ENCODE measurements at places on chromosomes 5 and 9. TPM values are rescaled to one million over a fixed set of nuclear protein-coding genes. Genes with fewer than 3 reads are reported as not detected.

The ARHGEF37 gene
- total RNA-seq = 1.3 TPM

The NUP188 gene
- total RNA-seq = 81.1 TPM

The GPR150 gene
- 0.29 TPM for total RNA-seq

The ZNF169 gene
- total RNA-seq = 8.6 TPM

The RIMOC1 gene
- 47.0 TPM for total RNA-seq

The ADAMTS2 gene
- total RNA-seq = 2.6 TPM

The FREM1 gene
- total RNA-seq = 21.0 TPM

The TPM2 gene
- 227 TPM for total RNA-seq

The SH3TC2 gene
- total RNA-seq = 0.27 TPM

The TSSK1B gene
- not detected for total RNA-seq

The OBP2B gene
- total RNA-seq = not detected

The CDKN2B-AS1 gene
- total RNA-seq = 0.99 TPM

The INSL4 gene
- total RNA-seq = not detected

The FGD3 gene
- 0.33 TPM for total RNA-seq

The RNF183 gene
- total RNA-seq = 0.48 TPM

The LSM11 gene
- total RNA-seq = 3.4 TPM

The LCN15 gene
- total RNA-seq = 0.47 TPM

The SHB gene
- 30.8 TPM for total RNA-seq

The PANK3 gene
- total RNA-seq = 101 TPM

The TAL2 gene
- 7.0 TPM for total RNA-seq

The SNAPC4 gene
- 19.6 TPM for total RNA-seq

The GPRIN1 gene
- 4.9 TPM for total RNA-seq

The SOWAHA gene
- 0.07 TPM for total RNA-seq

The PCDHA13 gene
- total RNA-seq = 3.8 TPM

The CENPH gene
- total RNA-seq = 48.9 TPM

The FGF1 gene
- total RNA-seq = not detected

The BTNL3 gene
- total RNA-seq = not detected

The PDE6A gene
- not detected for total RNA-seq

The ADAMTS6 gene
- 2.8 TPM for total RNA-seq

The TXNDC8 gene
- total RNA-seq = not detected

The BHMT gene
- 0.81 TPM for total RNA-seq
